NCI-H226 (cell line): ENCODE measurements at places on chromosomes 2 and 18.

DNA sequence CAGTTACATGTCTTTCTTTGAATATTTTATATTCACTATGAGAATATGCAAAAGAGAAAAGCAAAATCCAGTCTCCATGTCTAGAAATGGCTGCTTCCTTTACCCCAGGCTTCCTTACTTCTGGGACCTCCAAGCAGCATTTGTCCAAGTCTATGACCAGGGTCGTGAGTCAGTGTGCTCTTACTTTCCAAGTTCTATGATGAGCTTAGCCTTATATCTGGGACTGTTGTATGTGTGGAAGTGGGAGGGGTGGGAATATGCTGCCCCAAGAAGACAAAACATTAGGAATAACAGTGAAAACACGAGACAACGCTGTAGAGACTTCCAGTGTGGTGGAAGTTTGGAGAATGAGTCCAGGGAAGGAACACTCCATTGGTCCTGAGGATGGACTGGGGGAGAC lies 21.2 kb upstream of the CHRNA1 start:
- no peak for DNase-seq

DNA sequence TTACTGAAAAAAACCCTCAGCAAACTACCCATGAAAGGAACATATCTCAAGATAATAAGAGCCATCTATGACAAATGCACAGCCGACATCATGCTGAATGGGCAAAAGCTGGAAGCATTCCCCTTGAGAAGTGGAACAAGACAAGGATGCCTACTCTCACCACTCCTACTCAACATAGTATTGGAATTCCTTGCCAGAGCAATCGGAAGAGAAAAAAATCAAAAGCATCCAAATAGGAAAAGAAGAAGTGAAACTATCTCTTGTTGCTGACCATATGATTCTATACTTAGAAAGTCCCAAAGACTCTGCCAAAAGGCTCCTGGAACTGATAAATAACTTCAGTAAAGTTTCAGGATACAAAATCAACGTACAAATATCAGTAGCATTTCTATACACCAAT lies 40.6 kb upstream of the MSTN start:
- DNase-seq, result no peak

DNA sequence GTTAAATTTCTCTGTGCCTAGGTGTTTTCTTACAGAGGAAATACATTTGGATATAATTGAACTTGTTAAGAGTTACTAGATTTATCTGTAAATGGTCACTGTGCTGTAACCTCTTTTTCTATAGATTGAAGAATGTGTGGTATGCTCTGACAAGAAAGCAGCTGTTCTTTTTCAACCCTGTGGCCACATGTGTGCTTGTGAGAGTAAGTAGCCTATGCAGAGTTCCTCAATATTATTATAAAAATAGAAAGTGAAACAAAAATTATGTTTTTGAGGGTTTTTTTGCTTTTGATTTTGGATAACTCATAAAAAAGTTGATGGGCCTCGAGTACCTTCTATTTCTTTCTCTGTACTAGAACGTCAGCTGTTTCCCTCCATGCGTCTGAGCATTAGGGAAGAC lies 112.4 kb downstream of the MIB1 start:
- DNase-seq, result no peak

- no peak for DNase-seq
Observed at GRCh38 chr2:181984814-181985631, 630 bp upstream of the PPP1R1C start.

- DNase-seq, result no peak
Observed at GRCh38 chr18:78878335-78878734, 101.3 kb upstream of the SALL3 start.

GRCh38 chr2:58870704-58871103 lies 629.6 kb upstream of the FANCL start:
- no peak for DNase-seq

GRCh38 chr2:170929686-170930050 lies 615 bp downstream of the GORASP2 start:
- peak; percentile 40 for DNase-seq

- DNase-seq, result no peak
Observed at GRCh38 chr2:8551622-8552074, 130.2 kb upstream of the ID2 start.

DNA sequence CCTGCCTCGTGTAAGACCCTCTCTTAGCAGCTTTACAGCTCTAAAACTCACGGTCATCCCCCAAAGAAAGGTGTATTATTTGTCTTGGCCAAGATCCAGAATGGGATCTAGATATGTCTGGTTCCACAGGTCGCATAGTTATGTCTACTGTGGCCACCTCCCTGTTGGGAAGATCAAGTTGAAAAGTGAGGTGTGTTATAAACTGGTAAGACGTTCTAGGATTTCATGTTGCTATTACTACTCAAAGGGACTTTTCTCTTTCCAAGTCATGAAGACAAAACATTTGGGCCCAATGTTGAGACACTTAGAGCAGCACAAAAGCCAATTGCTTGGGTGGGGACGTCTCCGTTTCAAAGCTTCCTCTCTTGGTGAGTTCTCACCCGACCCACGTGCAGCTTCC lies 766.0 kb downstream of the RNF144A start:
- no peak for DNase-seq

DNA sequence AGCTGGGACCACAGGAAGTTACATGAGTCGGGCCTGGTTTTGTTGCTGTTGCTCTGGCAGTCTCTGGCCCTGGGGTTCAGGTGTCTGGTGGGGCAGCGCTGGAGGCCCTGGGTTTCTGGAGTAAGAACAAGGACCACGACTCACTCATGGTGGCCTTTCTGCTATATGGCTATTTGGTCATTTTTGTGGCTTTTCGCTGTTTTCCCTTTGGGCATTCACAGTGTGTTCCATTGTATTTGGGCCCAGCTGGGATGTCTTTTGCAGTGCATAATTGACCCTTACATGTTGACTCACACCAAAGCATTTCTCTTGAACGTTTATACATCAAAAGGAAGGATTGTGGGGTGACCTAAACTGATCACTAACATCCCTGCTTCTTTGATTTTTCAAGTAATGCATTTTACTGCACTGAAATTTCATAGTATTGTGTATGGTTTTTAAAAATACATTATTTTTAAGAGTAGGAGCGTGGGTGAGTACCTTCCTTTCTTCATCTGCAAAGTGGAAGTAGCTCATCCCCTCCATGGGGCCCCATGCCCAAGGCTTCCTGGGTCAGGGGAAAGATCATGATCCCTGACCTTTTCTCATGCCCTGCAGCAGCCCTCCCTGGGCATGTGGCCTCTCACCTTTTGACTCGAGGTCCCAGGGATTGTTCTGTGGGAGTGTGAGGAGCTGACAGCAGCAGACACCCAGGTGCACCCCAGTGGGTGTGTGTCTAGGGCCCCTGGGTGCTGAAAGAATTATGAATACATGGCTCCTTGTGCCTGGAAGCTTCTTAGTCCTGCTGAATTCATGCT lies 225.5 kb downstream of the AGAP1 start:
- DNase-seq, result no peak

- no peak for DNase-seq
Observed at GRCh38 chr18:23998018-23998417, 16.5 kb upstream of the TTC39C start.

GRCh38 chr2:163592954-163593622 lies 142.7 kb downstream of the FIGN start:
- DNase-seq, result no peak

GRCh38 chr2:86441882-86442641 lies 891 bp downstream of the KDM3A start:
- peak; percentile 39 for DNase-seq

- no peak for DNase-seq
Observed at GRCh38 chr2:16122556-16122955, 182.2 kb downstream of the MYCN start.

DNA sequence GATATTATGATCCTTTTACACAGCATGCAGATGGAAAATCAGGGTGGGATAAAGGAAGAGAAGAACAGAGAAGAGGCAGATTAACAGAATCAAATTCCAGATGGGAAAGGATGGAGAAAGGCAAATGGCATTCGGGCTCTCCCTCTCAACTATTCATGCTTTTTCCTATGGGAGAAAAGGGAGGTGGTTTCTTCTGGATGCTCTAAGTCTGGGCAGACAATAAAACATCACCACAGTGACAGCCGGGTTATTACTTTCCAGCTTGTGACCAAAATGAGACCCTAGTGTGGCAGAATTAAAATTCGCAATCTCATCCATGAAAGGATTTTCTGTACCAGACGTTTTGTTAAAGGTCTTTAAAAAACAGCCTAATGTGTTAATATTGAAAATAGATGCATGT lies 440.7 kb downstream of the RND3 start:
- no peak for DNase-seq

DNA sequence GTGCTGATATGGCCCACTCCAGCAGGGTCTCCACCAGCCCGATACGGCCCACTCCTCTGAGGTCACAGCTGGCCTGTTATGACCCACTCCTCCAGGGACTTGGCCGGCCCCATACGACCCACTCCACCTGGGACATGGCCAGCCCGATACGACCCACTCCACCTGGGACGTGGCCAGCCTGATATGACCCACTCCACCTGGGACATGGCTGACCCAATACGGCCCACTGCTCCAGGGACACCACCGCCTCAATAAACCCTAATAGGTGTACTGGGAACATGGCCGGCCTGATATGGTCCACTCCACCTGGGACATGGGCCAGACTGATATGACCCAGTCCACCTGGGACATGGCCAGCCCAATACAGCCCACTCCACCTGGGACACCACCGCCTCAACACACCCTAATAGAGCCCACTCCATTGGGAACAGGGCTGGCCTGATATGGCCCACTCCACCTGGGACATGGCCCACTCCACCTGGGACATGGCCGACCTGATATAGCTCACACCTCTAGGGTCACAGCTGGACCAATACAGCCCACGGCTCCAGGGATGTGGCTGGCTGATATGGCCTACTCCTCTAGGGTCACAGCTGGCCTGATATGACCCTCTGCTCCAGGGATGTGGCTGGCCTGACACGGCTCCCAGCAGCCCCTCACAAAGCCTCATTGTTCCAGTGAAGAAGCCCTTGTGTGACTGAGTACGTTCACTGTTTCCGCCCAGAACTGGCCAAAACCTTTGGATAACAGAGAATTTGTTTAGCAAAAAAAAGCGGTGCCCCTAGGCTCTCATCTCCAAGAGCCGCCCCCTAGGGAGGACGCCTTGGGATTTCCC lies 245.6 kb downstream of the HDAC4 start:
- DNase-seq, result no peak

DNA sequence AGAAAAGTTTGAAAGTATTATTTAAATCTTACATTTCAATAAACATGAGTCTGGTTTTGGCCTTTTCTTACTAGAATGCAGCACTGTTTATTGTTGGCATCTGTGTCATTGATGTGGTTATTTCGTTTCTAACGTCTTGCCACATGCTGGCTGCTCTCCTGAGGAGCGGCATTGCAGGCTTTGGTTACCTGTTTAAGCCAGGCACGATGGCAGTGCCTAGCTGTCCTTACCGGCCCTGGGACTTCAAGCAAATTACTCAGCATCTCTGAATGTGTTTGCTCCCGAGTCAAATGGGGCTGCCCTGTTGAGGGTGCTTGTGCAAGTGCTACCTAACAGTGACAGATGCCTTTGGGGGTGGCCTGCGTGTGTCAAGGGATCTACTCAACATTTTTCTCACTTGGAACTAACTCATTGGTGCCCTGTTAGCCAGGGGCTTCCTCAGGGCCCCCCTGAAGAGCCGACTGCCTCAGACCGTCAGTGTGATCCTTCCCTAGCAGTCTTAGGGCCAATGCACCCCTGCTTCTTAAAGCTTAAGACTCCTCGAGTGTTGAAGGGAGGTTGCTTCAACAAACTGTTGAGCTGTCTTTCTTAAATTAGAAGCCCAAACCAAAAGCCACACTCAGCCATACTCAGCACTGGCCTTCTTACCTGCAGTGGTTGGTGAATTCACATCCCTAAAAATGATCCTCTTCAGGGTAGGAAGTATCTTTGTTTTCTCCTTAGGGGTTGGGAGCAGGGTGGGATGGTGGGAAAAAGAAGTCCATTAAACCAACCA lies 151.5 kb downstream of the NCK2 start:
- DNase-seq, result no peak

DNA sequence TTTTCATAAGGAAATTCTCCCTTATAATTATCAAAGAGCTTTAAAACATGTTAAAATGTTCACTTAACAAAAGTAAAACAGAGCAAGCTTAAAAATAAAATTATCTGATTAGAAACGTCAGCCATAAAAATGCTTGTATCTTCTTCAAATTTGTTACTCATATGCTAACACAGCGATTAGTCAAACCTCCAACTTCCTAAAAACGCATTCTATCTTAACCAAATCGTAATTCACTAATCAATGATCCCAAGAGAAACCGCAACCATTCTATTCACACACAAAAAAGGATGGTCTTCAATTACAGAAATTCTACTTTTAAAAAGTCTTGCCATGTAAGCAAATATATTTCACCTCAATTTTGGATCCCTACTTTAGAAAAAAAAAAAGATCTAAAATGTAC lies 1.9 kb downstream of the STK17B start:
- DNase-seq, result no peak

DNA sequence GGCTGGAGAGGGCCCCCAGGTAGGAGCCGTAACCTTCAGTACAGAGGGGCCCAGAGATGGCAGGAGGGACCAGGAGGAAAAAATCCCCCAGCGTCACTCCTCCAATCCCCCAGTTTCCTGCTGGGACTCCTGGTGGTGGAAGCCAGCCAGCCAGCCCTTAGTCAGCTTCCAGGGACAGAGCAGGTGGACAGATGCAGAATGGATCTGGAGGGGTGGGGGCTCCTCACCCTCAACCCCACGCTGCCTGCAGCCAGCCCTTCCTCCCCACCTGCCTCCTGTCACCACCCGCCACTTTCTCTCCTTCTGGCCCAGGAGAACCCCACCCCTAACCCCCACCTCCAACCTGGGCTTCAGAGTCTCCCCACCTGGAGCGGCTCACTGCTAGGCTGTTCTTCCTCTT lies 21.1 kb downstream of the EMX1 start:
- no peak for DNase-seq

- DNase-seq, result no peak
Observed at GRCh38 chr18:61946449-61946848, 53.6 kb upstream of the RNF152 start.
